ENCODE measurements at places on chromosomes 5 and 9. TPM values are rescaled to one million over a fixed set of nuclear protein-coding genes. Genes with fewer than 3 reads are reported as not detected.

The ORM2 gene
- not detected for total RNA-seq

GRCh38 chr5:140262839-140263238 is 40.1 kb downstream of the PFDN1 start:
- no peak for DNase-seq

DNA sequence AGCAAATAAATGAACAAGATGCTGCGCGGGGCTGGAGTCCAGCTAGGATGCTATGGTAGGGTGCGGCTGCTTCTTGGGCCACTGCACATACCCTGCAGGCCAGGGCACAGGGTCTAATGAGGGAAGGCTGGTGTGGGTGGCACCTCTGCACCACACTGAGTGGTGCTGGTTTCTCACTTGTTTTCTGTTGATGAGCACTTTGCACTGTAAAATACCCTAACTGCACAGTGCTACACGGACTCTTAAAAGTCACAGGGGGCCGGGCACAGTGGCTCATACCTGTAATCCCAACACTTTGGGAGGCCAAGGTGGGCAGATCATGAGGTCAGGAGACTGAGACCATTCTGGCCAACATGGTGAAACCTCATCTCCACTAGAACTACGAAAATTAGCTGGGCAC is 52.7 kb upstream of the DMRT1 start:
- no peak for DNase-seq

- DNase-seq, result no peak
Measured at GRCh38 chr5:143396353-143396940, 7.0 kb downstream of the NR3C1 start.

The MYOZ3 gene
- total RNA-seq, result not detected

DNA sequence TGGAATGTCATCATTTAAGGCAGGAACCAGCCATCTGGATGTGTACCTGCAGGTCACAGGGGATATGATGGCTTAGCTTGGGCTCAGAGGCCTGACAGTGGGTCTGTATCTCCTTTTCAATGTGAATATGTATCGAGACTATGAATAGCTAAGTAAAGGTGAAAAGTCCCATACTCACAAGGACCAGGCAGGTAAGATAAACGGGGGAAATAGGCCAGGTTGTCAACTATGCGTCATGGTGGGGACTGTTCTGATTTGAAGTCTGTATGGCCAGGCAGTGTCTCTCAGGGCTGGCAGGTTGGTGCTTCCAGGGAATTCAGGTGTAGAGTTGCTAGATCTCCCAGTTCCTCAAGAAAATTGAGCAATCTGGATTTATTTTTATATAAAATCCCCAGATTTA is 987.9 kb upstream of the WWC1 start:
- DNase-seq, result no peak

GRCh38 chr5:12315461-12315860 is 411.2 kb upstream of the CTNND2 start:
- DNase-seq, result no peak

All from Daoy (cell line).